Renal cortical epithelial cell (primary cell): ENCODE measurements at places on chromosomes 5 and 9. TPM values are rescaled to one million over a fixed set of nuclear protein-coding genes. Genes with fewer than 3 reads are reported as not detected.

The RALGPS1 gene
- total RNA-seq, result 1.4 and 5.4 TPM in 2 replicates

The GHR gene
- total RNA-seq, result under 0.01 and 0.55 TPM in 2 replicates

The NTMT1 gene
- total RNA-seq, result 22.2 and 38.2 TPM in 2 replicates

The FRMD3 gene
- total RNA-seq, result 1.0 and 3.5 TPM in 2 replicates

The HINT1 gene
- 83.9 and 194 TPM in 2 replicates for total RNA-seq

The ETF1 gene
- total RNA-seq, result 135 and 213 TPM in 2 replicates
